Astrocyte (in vitro differentiated cells and primary cell): ENCODE measurements at places on chromosomes 1 and 21.

- no peak for DNase-seq
Measured at GRCh38 chr21:17118638-17119384, 394.0 kb upstream of the CXADR start.

GRCh38 chr1:14939527-14940284, 213.8 kb upstream of the TMEM51 start:
- DNase-seq, result peak; percentile 70

GRCh38 chr1:19287436-19288185, 959 bp downstream of the AKR7A3 start:
- DNase-seq, result no peak

- DNase-seq, result no peak
Measured at GRCh38 chr1:215607412-215607811, 40.3 kb downstream of the KCTD3 start.

DNA sequence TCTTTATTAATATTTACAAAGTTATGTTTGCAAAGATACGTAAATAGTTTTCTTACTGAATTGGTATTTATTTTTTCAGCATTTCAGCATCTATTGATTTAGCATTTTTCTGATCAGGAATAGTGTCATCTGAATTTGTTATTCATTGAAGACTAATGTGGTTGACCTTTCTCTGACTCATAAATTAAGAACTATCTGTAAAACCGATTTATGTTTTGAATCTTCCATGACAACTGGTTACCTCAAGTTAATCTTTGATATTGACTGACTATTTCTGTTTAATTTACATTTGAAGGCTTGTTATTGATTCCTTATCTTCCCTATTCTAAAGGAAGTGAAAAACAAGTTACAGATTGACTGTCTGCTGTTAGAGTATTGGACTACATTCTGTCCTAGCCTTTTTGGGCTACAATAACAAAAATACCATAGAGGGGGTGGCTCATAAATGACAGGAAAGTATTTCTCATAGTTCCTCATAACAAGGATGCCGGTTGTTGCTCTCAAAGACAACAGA, 1131.4 kb downstream of the PLA2G4A start:
- no peak for DNase-seq

DNA sequence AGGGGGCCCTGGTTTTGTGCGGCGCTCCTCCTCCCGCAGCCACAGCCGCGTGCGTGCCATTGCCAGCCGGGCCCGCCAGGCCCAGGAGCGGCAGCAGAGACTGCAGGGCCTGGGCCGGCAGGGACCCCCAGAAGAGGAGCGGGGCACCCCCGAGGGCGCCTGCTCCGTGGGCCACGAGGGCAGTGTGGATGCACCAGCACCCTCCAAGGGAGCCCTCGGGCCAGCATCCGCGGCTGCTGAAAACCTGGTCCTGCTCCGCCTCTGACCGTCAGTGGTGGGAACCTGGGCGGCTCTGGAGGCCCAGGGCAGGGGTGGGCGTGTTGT, 21.5 kb downstream of the PANK4 start:
- no peak for DNase-seq

DNA sequence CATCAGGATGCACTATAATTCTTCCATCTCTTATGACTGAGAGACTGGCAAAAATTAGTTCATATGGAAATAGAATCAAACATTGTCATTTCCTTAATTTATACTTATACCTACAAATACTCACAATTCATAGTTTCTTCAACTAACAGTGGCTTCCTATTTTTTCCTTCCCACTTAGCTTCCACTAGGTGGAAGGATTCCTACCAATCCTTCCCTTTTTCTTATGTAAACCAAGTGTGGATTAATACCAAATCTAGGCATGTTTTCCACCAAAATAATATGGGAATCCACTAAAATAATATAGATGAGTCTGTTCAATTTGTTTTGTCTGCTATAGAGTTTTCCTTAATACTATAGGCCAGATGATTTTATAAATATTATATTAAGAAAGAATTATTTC, 1537.1 kb downstream of the PLA2G4A start:
- no peak for DNase-seq

GRCh38 chr1:103949779-103950178, 200.1 kb downstream of the AMY1C start:
- DNase-seq, result no peak

GRCh38 chr1:188708795-188709535, 1768.7 kb downstream of the BRINP3 start:
- DNase-seq, result no peak

DNA sequence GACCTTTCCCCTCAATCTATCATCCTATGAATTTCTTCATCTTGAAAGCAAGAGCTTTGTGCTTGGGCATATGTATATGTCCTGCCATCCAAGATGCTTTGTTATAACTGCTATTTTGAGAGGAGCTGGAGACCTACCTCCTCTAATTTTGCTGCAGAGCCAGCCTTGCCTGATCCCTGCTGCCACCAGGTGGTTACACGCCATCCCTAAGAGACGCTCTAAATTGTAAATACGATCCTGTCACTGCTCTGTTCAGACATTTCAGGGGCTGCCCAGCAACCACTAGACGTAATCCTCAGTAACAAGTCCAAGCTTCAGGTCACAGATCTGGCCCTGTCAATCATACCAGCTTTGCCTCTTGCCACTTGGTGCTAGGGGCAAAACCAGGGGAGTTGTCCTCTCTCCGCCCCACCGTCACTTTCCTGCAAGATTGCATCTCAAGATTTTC, 32.9 kb downstream of the GPA33 start:
- peak; percentile 18 for DNase-seq

- DNase-seq, result peak; percentile 20
Measured at GRCh38 chr1:53620061-53620855, 118.7 kb downstream of the GLIS1 start.

- DNase-seq, result no peak
Measured at GRCh38 chr1:209493559-209493958, 90.0 kb upstream of the CAMK1G start.

DNA sequence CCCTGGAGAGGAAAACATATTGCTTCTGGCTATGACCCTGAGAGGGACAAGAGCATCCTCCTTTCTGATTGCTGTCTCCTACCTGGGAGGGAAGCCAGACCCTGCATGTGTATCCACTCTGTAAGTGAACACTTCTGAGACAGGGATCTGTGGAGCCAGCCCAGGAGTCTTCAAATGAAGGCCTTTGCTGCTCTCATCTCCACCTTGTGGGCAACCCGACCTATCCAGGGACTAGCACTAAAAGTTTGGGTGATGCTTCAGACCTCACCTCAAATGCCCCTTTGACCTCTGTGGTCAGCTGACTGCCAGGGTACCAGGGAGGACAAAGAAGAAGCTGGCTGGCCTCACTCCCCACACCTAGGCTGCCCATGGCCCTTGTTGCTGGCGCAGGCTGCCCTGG, 64.7 kb downstream of the KCND3 start:
- no peak for DNase-seq

DNA sequence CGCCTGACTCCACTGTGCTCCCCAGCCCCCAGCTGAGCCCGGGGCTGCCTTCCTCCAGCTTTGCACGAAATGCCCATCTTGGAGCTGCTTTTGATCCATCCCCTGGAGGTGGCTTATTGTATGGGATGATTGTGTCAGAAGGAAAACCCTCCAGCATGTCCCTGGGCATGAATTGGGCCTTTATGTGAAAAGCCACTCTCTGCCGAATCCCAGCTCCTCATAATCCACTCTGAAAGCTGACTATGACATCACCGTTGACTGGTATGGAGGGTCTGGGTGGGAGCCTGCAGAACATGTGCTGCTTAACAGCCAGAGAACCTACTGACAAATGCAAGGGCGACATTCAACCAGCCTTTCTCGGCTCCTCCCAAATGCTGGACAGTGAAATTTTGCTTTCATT, 74.6 kb downstream of the NENF start:
- DNase-seq, result no peak

DNA sequence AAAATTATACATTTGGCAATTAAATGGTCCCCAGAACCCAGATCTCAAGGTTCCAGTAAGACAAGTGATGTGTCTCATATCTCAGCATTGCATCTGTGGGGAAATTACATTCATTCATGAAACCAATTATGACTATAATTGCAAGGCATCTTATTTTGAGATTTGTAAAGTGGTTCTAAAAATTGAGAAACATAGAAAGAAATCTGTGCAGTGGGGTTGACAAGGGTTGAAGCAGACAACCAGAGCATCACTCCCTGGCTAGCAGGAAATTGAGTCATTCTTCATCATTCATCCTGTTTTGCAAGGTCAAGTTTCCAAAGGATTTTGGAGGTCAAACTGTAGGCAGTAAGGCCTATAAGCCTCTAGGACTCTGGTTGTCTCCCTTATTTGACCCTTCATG, 25.1 kb upstream of the MROH9 start:
- DNase-seq, result peak; percentile 24

DNA sequence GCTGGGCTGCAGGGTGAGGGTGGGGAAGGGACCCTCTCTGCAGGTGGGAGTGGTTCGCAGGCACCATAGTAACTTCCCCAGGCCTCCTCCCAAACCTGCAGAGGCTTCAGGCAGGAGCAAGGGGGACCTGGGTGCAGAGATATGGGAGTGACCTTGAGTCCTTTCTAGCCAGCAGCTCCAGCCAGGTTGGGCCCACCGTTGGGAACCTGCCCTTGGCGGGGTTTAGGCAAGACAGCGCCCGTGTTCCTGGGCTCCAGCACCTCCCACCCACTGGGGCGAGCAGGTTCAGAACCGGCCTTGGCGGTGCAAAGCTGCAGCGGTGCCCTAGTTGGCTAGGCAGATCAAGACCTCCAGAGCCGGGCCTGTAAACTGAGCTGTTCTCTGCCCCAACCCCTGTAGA, 2.2 kb upstream of the PRDM16 start:
- no peak for DNase-seq

DNA sequence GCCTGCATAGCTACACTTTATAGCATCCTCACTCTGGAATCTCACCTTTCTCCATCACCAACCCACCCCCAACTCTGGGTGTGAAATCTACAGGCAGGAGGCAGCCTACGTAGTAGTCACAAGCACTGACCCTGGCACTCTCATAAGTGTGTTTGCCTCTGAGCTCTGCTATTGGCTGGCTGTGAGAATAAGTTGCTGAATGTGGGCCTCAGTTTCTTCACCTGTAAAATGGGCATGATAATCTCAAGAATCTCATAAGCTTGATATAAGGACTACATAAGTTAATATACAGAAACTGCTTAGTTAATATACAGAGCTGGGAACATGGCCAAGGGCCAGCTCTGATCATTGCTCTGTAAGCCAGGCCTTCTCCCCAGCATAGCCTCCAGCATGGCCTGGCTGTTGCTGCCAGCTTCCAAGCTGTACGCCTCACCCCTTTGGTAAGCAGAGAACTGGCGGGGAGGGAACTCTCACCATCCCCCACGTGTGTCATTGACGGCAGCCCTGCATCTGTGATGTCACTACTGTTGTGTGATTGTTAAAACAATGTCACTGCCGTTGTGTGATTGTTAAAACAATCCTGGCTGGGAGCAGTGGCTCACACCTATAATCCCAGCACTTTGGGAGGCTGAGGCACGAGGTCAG, 53.3 kb downstream of the SYF2 start:
- no peak for DNase-seq

GRCh38 chr1:185483664-185484450, 166.8 kb upstream of the IVNS1ABP start:
- peak; percentile 89 for DNase-seq

DNA sequence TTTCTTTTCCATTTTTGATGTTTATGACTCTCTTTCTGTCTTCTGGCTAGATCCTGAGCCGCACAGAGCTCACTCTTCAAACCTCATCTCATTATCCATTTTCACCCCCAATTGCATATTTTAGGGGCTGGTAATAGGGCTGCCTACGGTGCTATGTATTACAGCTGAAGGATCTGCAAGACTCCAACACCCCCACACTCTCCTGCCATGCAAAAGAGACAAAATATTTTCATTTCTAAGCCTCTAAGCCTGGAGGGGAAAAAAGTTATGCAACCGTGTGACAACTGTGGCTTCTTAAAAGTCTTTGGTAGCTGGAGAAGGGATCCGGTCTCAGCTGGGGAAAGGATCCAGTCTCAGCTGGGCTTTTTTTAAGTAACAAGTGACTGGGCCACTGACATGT, 311.6 kb downstream of the NPHP4 start:
- no peak for DNase-seq

DNA sequence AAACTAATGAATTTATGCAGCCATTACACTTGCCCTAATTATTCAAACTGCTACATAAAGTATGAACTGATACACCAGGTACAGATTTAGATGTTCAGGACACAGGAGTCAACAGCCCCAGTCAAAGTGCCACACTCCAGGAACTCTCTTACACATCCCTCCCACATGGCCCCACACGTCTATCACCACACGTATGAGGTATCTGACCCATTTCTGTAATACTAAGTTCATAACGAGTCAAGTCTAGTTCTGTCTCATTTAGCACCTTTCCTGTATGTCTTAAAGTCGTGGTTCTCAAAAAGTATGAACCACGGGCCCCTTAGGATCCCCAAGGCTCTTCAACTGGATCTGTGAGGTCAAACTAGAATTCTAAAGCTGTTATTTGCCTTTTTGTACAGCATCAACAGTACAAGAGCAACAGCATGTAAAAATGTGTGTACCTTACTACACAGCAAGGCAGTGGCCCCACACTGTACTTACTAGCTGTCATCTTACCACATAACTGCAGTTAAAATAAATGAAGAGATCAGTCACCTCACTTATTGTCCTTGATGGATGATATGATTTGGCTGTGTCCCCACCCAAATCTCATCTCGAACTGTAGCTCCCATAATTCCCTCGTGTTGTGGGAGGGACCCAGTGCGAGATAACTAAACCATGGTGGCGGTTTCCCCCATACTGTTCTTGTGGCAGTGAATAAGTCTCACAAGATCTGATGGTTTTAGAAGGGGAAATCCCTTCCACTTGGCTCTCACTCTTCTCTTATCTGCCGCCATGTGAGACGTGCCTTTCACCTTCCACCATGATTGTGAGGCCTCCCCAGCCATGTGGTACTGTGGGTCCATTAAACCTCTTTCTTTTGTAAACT, 42.6 kb downstream of the SIPA1L2 start:
- DNase-seq, result no peak

DNA sequence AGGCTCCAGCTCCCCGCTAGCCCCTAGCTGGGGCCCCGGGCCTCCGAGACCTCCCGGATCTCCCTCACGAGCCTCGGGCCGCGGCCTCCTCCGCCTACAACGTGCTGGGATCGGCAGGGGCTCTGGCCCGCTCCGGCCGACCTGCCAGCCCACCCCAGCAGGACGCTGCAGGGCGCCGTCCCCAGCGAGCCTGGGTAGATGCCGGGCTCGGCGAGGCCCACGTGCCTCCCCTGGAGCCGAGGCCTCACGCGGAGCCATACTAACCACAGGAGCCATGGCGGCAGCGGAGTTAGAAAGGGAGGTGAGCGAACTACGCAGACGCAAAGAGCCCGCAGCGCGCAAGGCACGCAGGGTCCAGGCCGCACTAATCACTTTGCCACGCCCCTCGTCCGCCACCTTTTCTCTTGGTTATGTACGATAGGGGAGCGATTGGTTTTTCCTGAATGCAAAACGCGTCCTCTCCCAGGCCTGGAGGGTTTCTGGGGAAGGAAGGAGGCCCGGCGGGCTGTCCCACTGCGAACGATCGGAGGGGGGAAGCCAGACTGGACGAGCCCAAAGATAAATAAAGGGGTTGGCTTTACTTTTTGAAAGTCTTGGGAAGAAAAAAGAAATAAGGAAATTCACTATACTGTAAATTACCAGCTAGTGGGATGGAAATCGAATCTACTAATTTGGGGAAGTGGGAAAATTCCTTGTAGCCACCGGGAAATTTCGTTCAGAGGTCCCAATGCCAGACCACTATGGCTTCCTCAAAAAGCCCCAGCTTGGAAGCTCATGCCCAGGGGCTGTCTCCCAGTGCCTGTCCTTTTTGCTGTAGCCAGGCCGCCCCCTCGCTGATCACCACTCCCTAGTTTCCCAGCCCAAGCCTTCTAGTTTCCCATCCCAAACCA, at the start of gene RPL22:
Gene RPL22 (minus strand): TSS at position 298 of the 890 bp plus-strand sequence. CDS start 22 bp downstream, at position 276.
- DNase-seq, result peak; percentile 99

GRCh38 chr1:61238359-61238665, 156.0 kb downstream of the NFIA start:
- no peak for DNase-seq

GRCh38 chr1:50917138-50918137, 42.6 kb downstream of the FAF1 start:
- DNase-seq, result no peak
